Chondrocyte (in vitro differentiated cells): ENCODE measurements at places on chromosomes 7 and 10. TPM values are rescaled to one million over a fixed set of nuclear protein-coding genes. Genes with fewer than 3 reads are reported as not detected.

GRCh38 chr10:109202111-109202510, 721.2 kb downstream of the XPNPEP1 start:
- no peak for DNase-seq
- H3K27me3 ChIP-seq = no peaks in the 10 kb centered on the region
- H3K27ac ChIP-seq = no peak overlapping the region
- H3K4me1 ChIP-seq = no peaks in the 10 kb centered on the region
- no peak overlapping the region for H3K4me3 ChIP-seq

DNA sequence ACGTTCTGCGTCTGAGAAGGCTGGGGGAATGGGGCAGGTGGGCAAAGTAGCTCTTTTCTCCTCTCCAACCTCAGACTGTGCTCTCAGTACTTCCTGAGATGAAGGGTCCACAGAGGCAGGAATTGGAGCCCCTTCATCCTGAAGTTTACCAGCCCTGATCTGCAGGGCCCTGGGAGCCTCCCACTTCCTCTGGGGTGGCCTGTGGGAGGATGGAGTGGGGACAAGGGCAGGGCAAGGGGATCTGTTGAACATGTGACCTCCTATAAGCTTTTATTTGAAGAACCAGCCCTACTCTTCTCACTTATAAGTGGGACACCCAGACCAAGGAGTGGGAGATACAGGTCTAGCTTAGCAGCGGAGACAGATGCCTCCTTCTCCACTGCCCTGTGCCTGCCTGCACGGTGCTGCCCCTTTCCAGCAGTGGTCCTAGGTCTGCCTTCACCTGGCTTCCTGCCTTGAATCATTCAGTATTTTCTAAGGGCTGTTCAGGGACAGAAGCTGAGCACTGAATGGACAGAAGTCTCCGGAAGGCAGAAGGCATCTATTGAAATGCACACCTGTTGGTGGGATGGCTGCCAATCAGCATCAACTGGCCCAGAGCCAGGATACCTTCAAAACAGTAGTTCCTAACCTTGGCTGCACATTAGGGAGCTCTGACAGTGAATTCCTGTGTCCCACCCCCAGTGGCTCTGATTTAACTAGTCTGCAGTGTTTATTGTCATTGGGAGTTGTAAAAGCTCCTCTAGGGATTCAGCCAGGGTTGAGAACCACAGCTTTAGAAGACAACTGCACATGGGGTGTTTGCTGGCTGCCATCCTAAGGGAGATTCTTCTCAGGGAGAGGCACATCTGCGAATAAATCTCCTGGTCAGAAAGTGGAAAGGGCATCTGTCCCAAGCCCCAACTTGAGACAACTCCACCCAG, 2.7 kb upstream of the ARHGAP22 start:
- H3K36me3 ChIP-seq = no peaks in the 10 kb centered on the region
- DNase-seq = no peak
- no peaks in the 10 kb centered on the region for H3K27me3 ChIP-seq
- H3K4me1 ChIP-seq = peaks cover 43% of the 10 kb centered on the region
- peak overlapping the region; percentile 69 for H3K27ac ChIP-seq

DNA sequence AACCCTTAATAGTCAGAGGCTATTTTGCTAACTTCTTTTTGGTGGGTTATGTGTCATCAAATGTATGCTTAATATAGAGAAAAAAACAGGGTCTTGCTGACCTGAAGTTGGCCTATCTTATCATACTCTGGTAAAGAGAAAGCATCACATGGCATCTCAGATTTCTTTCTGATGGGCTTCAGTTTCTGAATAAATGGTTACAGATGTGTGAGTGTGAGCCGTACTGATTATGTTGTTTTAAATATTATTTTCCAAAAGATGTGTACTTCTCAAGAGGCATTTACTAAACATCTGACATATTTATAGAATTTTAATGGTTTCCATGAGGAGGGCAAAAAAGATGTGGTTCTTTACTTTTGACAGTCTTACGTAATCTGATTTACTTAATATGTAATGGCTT, 28.4 kb downstream of the BBS9 start:
- H3K36me3 ChIP-seq = peaks cover 3% of the 10 kb centered on the region
- DNase-seq = no peak
- no peaks in the 10 kb centered on the region for H3K27me3 ChIP-seq

DNA sequence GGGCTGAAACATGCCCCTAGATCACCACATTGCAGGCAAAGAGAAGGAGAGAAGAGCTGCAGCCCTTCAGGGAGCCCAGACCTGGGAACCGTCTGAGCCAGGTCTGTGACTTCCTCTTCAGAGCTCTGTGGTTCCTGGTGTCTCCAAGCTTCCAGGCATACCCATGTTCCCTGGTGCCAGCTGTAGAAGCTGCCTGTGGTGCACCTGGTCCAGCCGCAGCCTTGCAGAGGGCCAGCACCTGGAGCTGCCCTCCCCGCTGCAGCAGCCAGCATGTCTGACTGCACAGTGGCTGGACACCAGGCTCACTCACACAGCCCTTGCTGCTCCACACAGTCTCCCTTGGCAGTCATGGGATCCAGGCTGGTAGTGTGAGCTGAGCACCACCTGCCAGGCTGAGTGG, 33.6 kb downstream of the C7orf25 start:
- DNase-seq = no peak
- H3K36me3 ChIP-seq = peaks cover 1% of the 10 kb centered on the region
- H3K27ac ChIP-seq = no peak overlapping the region
- H3K27me3 ChIP-seq = no peaks in the 10 kb centered on the region

DNA sequence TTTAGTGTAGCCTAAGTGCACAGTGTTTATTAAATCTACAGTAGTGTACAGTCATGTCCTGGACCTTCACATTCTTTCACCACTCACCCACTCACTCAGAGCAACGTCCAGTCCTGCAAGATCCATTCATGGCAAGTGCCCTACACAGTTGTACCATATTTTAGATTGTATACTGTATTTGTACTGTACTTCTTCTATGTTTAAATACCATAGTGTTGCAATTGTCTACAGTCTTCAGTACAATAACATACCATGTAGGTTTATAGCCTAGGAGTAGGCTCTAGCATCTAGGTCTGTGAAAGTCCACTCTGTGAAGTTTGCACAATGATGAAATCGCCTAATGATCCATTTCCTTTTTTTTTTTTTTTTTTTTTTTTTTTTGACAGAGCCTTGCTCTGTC, 12.0 kb downstream of the EEPD1 start:
- H3K36me3 ChIP-seq = no peaks in the 10 kb centered on the region
- H3K4me3 ChIP-seq = no peak overlapping the region
- peaks cover 10% of the 10 kb centered on the region for H3K4me1 ChIP-seq
- H3K27ac ChIP-seq = no peak overlapping the region
- H3K27me3 ChIP-seq = no peaks in the 10 kb centered on the region
- DNase-seq = no peak

The PCLO gene
- 1.3 to 2.2 TPM (median 1.5 TPM) in 3 replicates for total RNA-seq

GRCh38 chr10:91115618-91116390, 104.7 kb upstream of the PCGF5 start:
- no peak overlapping the region for H3K27ac ChIP-seq
- H3K27me3 ChIP-seq = peaks cover 2% of the 10 kb centered on the region
- no peak for DNase-seq
- H3K4me1 ChIP-seq = peaks cover 4% of the 10 kb centered on the region
- no peaks in the 10 kb centered on the region for H3K36me3 ChIP-seq
- H3K4me3 ChIP-seq = no peak overlapping the region
